Keratinocyte (primary cell): ENCODE measurements at places on chromosomes 4 and X. TPM values are rescaled to one million over a fixed set of nuclear protein-coding genes. Genes with fewer than 3 reads are reported as not detected.
A peak's percentile ranks its signal among the peaks of the same experiment; 100 is the strongest.

DNA sequence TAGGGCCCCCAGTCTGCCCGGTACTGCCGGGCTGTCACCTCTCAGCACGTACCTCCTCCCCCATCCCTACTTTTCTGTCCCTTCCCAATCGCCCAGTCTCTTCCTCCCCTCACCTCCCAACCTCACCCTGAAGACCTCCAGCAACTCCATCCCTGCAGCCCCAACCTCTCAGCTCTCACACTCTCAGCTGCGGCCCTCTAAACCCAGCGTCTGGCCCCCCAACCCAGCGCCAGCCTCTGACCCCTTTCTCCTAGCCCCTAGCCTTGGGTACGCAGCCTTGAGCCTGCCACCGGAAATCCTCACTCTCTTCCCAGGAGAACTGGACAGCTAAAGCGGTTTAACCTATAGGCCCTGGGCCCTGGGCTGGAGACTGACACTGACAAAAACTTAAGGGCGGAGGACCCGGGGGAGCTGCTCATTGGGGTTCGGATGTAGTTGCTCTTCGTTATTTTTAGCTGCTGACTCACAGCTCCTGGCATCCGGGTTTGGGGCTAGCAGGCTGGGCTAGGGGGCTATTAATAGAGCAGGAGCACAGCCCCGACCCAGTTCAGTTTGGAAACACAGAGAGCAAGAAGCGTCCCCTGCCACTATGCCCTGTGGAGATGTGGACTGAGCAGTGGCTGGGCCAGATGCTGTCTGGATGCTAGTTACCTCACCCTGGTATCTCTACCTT, 9.6 kb upstream of the DLG3 start:
- no peaks in the 10 kb centered on the region for H3K27me3 ChIP-seq
- no peak overlapping the region for H3K27ac ChIP-seq
- H3K36me3 ChIP-seq = no peaks in the 10 kb centered on the region
- DNase-seq = no peak

DNA sequence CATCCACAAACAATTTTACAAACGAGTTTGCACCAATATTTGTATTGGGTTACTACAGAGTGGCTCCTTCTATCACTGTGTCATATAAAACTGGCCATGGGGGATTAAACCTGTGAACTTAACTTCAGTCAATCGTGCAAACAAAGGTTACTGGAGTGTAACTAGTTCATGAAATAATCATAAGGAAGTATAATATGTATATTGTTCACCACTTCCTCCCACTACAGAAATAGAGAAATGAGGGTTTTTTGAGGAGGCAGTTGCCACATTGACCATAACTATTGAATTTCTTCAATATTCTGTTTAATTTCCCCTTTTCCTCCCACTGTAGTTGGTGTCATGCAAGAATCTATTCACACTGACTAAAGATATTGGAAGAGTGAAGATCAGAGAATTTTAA, at the start of gene GPR82:
Gene GPR82, plus strand, starts transcription at position 356 of the 400 bp plus-strand sequence. CDS start 2,846 bp downstream, outside the sequence.
- no peaks in the 10 kb centered on the region for H3K36me3 ChIP-seq
- no peaks in the 10 kb centered on the region for H3K27me3 ChIP-seq
- no peak within 1 kb of the TSS for H3K27ac ChIP-seq
- H3K4me1 ChIP-seq = no peaks in the 10 kb centered on the region

DNA sequence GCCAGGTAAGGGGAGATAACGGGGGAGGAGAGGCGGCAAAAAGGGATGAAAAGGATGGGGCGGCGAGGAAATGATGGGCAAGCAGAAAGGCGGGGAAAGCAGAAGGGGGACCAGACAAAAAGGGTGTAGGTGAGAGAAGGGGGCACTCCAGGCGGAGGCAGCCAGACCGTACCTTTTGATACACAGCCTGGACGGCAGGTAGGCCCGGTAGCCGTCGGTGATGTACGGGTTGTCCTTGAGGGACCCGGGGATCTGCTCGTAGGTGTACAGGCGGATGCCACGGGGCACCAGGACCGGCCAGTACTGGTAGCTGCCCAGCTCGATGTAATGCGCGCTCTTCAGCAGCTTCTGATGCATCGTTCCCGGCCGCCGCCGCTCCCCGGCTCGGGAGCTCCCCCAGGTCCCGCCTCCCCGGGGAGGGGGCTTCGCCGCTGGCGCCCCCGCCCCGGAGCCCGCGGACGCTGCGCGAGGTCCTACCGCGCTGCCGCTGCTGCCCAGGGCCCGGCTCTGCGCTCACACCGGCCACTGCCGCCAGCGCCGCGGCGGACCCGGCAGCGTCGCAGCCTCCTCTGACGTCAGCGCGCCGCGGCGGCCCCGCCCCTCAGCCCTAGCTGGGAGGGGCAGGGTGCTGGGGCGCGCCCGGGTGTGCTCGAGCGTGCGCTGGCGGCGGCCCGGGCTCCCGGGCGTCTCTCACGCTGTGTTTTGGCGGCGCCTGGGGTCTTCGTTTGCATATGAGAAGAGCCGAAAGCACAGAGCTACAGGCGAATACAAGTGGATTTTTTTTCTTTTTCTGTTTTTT, at the start of gene PAQR3:
Gene PAQR3, minus strand, starts transcription at position 571 of the 799 bp plus-strand sequence. Its CDS starts 214 bp downstream, at position 357.
- peaks cover 2% of the 10 kb centered on the region for H3K36me3 ChIP-seq
- H3K27me3 ChIP-seq = no peaks in the 10 kb centered on the region
- peak within 1 kb of the TSS; percentile 84 for H3K4me3 ChIP-seq
- H3K27ac ChIP-seq = peak within 1 kb of the TSS; percentile 64
- H3K4me1 ChIP-seq = peaks cover 11% of the 10 kb centered on the region

GRCh38 chr4:74376888-74377483, 12.0 kb downstream of the EREG start:
- H3K27me3 ChIP-seq = no peaks in the 10 kb centered on the region
- peak overlapping the region; percentile 24 for H3K4me3 ChIP-seq
- peak overlapping the region; percentile 77 for H3K27ac ChIP-seq
- no peak for DNase-seq
- peaks cover 45% of the 10 kb centered on the region for H3K4me1 ChIP-seq

GRCh38 chr4:3311489-3312171, 18.8 kb downstream of the RGS12 start:
- no peak for DNase-seq
- H3K36me3 ChIP-seq = no peaks in the 10 kb centered on the region
- no peak overlapping the region for H3K4me3 ChIP-seq
- H3K4me1 ChIP-seq = peaks cover 14% of the 10 kb centered on the region
- peaks cover 8% of the 10 kb centered on the region for H3K27me3 ChIP-seq
- H3K27ac ChIP-seq = no peak overlapping the region

DNA sequence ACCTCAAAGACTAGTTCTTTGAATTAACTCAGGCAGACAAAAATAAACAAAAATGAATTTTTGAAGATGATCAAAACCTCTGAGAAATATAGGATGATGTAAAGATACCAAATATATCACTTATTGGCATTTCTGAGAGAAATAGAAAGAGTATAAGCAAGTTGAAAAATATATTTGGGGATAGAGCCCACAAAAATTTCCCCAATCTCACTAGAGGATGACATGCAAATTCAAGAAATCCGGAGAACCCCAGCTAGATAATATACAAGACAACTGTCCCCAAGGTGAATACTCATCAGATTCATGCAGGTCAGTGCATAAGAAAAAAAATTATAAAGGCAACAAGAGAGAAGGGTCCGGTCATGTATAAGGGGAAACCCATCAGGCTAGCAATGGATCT, 129.1 kb downstream of the CXXC4 start:
- H3K27me3 ChIP-seq = no peaks in the 10 kb centered on the region
- no peak for DNase-seq
- H3K4me1 ChIP-seq = no peaks in the 10 kb centered on the region
- no peaks in the 10 kb centered on the region for H3K36me3 ChIP-seq

- H3K36me3 ChIP-seq = no peaks in the 10 kb centered on the region
- H3K27me3 ChIP-seq = no peaks in the 10 kb centered on the region
- no peaks in the 10 kb centered on the region for H3K4me1 ChIP-seq
- no peak overlapping the region for H3K27ac ChIP-seq
- DNase-seq = no peak
- H3K4me3 ChIP-seq = no peak overlapping the region
Observed at GRCh38 chr4:172806841-172807240, 361.8 kb upstream of the GALNT7 start.

DNA sequence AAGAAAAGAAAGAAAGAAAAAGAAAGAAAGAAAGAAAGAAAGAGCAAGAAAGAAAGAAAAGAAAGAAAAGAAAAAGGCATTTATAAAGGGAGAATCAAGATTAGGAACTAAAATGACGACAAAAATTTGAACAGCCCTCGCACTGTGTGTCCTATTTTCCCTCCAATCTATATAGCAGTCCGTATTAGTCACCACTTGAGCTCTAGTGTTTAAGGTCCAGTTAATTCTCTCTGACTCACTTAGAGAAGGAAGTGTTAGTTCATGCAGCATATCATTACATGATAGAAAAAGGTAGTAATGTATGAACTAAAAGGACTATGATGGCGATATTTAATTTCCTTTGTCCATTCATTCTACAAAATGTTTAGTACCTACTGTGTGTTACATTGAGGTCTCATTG, 122.7 kb downstream of the CBLL2 start:
- H3K4me3 ChIP-seq = no peak overlapping the region
- no peak overlapping the region for H3K27ac ChIP-seq
- H3K27me3 ChIP-seq = no peaks in the 10 kb centered on the region

DNA sequence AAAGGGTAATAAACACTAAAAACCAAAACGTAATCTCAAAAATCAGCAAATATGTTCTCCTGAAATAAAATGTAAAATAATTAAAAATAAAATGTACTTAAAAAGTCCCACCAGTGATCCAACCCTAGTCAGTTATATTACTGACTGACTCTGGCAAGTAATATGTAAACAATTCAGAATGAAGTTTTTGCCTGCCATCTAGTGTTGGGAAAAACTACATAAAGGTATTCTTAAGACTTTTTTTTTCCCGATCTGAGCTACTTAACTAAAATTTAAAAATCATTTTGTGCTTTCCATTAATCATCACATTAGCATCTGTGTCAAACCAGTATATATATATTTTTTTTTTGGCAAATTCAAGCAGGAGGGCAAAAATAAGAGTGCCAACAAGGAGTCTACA, 24.0 kb downstream of the RCHY1 start:
- no peaks in the 10 kb centered on the region for H3K4me1 ChIP-seq
- no peak for DNase-seq
- H3K36me3 ChIP-seq = peaks cover 9% of the 10 kb centered on the region
- H3K27ac ChIP-seq = no peak overlapping the region

- H3K27ac ChIP-seq = peak overlapping the region; percentile 91
- H3K4me1 ChIP-seq = peaks cover 30% of the 10 kb centered on the region
- H3K4me3 ChIP-seq = no peak overlapping the region
- DNase-seq = peak; percentile 86
- no peaks in the 10 kb centered on the region for H3K27me3 ChIP-seq
Observed at GRCh38 chr4:185305979-185306442, 89.7 kb downstream of the LRP2BP start.

GRCh38 chrX:100979881-100980607, 10.5 kb downstream of the ARL13A start:
- no peaks in the 10 kb centered on the region for H3K27me3 ChIP-seq
- H3K4me3 ChIP-seq = no peak overlapping the region
- H3K36me3 ChIP-seq = no peaks in the 10 kb centered on the region
- DNase-seq = no peak
- peaks cover 16% of the 10 kb centered on the region for H3K4me1 ChIP-seq

GRCh38 chrX:19906293-19906692, 18.9 kb upstream of the SH3KBP1 start:
- no peak for DNase-seq
- no peaks in the 10 kb centered on the region for H3K4me1 ChIP-seq
- H3K36me3 ChIP-seq = no peaks in the 10 kb centered on the region
- no peaks in the 10 kb centered on the region for H3K27me3 ChIP-seq

DNA sequence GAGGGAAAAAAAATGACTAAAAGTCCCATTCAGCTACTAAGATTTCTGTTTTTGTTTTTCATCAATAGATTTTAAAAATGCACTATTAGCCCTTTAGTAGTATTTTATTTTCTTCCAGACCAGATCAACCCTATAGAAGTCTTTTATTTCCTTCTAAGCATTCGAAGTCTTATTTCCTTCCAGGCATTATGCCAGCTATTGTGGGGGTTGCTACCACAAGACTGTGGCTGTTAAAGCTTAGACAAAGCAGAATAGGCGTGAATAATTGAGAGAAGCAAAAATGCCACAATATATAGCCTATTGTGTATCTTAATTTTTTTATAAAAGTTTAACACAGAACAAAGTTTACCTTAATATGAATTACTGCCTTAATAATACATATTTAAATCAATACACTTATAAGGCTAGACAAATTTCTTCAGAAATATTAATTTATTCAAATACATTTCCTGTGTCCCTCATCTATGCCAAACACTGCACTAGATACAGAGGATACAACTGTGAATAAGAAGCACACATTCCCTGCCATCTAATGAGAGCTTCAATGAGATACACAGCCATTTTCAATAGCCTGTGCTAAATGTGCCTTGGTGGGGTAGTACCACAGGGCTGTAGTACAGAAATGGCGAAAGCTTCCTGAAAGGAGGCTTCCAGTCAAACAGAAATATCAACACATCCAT, 33.1 kb downstream of the SLC10A7 start:
- no peaks in the 10 kb centered on the region for H3K4me1 ChIP-seq
- no peaks in the 10 kb centered on the region for H3K36me3 ChIP-seq
- DNase-seq = no peak

GRCh38 chr4:98746936-98747335, 88.5 kb upstream of the TSPAN5 start:
- H3K36me3 ChIP-seq = no peaks in the 10 kb centered on the region
- no peak overlapping the region for H3K27ac ChIP-seq
- H3K4me1 ChIP-seq = no peaks in the 10 kb centered on the region
- H3K27me3 ChIP-seq = no peaks in the 10 kb centered on the region
- DNase-seq = no peak

DNA sequence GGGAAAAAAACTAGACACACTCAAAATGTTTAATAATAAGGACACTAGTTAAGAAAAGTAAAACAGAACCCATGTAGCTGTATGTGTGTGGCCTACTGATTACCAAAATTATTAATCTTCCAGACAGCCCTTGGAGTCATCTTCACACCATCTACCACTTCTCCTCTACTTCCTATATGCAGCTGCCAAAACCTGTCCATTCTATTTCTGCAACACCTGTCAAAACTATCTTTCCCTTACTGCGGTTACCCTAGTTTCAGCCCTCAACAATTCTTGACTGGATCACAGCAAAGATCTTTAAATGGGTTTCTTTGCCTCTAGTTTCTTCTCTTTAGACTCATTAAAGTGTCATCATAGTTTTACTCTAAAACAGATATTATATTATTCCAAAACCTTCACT, 72.6 kb downstream of the GPR82 start:
- H3K36me3 ChIP-seq = no peaks in the 10 kb centered on the region
- H3K27me3 ChIP-seq = no peaks in the 10 kb centered on the region
- no peak for DNase-seq
- H3K4me3 ChIP-seq = no peak overlapping the region
- no peak overlapping the region for H3K27ac ChIP-seq

- H3K4me3 ChIP-seq = no peak overlapping the region
- H3K36me3 ChIP-seq = no peaks in the 10 kb centered on the region
- no peaks in the 10 kb centered on the region for H3K27me3 ChIP-seq
- no peak overlapping the region for H3K27ac ChIP-seq
- no peaks in the 10 kb centered on the region for H3K4me1 ChIP-seq
Observed at GRCh38 chr4:137267024-137267423, 265.3 kb downstream of the PCDH18 start.

- no peak for DNase-seq
- H3K27ac ChIP-seq = no peak overlapping the region
- no peak overlapping the region for H3K4me3 ChIP-seq
- peaks cover 24% of the 10 kb centered on the region for H3K36me3 ChIP-seq
- peaks cover 4% of the 10 kb centered on the region for H3K4me1 ChIP-seq
- no peaks in the 10 kb centered on the region for H3K27me3 ChIP-seq
Observed at GRCh38 chr4:1239950-1240307, 9.0 kb downstream of the CTBP1 start.

PABPC1L2B gene
- not detected in 3 replicates for polyA plus RNA-seq

TRPC5OS gene
- polyA plus RNA-seq = not detected in 3 replicates

CXCL10 gene
- polyA plus RNA-seq = 0.48 to 0.99 TPM (median 0.72 TPM) in 3 replicates

INTU gene
- 1.8 to 7.0 TPM (median 5.0 TPM) in 3 replicates for polyA plus RNA-seq

RAB33A gene
- 0.09 TPM in 1 of 3 replicates, not detected in the others for polyA plus RNA-seq

NAT8L gene
- 0.01 to 0.18 TPM (median 0.01 TPM) in 3 replicates for polyA plus RNA-seq

SHOX gene
- polyA plus RNA-seq = not detected in 3 replicates

SPIN2A gene
- 0.17 to 0.42 TPM (median 0.32 TPM) in 3 replicates for polyA plus RNA-seq
